ENCODE measurements at places on chromosomes 4 and X.
A peak's percentile ranks its signal among the peaks of the same experiment; 100 is the strongest.

- DNase-seq = peak; percentile 16
Measured at GRCh38 chr4:145481164-145481941, at the start of gene SMAD1. Gene SMAD1 (plus strand): TSS chr4:145481853. CDS start chr4:145514614, 32,761 bp downstream.

DNA sequence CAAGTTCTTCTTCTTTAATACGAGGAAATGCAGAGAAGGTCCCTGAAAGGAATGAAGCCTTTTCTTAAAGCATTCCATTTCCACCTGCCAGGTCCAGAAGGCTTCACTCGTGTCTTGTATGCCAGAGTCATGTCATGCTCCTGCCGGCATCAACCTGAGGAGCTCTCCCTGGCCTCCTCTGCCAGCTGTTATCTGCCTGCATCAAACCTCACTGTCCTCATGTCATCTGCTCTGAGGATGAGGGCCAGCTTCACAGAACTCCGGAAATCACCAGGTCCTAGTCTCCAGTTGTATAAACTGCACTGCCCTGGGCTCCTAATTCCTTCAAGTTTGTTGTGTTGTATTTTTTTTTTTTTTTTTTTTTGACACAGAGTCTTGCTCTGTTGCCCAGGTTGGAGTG lies 20.0 kb upstream of the S100G start:
- no peak for DNase-seq

DNA sequence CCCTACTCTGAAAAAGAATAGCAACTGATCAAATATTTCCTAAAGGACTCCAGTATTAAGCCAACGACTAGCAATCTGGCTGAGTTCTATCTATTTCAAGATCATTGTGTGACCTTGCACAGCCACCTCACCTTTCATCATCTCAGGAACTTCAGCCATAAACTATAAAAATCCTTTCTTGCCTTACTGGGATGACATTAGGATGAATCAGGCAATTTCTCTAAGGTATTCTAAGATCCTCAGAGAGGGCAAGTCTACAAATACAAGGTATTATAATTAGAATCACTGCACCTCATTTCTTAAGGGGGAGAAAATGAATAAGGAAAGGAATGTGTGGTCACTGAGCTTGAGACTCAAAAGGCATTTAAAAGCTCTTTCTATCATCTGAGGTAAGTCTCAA lies 152.6 kb downstream of the GRIA3 start:
- DNase-seq = no peak

DNA sequence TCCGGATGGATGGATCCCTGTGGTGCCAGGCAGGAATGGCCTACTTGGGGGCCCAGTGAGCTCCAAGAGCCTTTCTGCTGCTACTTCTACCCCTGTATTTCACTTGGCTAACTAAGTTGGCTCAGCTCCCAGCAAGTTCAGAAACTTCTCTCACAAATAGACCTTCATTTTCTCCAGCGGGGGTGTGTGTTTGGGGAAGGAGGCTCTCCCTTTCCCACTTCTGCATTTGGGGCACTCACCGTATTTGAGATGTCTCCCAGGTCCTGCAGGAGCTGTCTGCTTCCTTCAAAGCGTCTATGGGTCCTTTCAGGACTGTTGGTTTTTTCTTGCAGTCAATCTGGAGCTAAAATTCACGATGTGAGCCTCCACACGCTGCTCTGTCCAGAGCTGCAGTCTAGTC lies 197.7 kb downstream of the SPANXN3 start:
- no peak for DNase-seq

DNA sequence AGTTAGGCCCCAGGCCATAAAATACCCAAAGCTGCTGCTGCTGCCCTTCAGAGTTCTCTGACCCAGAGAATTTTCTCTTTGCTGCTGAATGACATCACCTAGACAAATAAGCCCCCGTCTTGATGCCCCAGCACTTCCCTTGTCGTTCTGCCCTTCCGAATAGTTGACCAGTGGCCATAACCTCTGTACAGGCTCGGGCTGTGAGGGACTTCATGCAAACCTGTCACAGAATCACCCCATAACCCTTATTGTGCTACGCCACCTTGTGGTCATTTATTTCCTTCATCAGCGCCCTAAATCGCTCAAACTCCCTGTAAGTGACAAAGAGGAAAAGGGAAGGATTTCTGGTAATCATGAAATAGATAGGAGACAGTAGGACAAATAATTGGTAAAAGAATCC lies 18.8 kb downstream of the SPACA5 start:
- DNase-seq = peak; percentile 3

- no peak for DNase-seq
Measured at GRCh38 chr4:7524843-7525242, 90.1 kb upstream of the PSAPL1 start.

GRCh38 chrX:129768586-129769466 lies 10.9 kb upstream of the SASH3 start:
- DNase-seq = no peak

- DNase-seq = no peak
Measured at GRCh38 chr4:89788206-89789072, 48.5 kb downstream of the SNCA start.

DNA sequence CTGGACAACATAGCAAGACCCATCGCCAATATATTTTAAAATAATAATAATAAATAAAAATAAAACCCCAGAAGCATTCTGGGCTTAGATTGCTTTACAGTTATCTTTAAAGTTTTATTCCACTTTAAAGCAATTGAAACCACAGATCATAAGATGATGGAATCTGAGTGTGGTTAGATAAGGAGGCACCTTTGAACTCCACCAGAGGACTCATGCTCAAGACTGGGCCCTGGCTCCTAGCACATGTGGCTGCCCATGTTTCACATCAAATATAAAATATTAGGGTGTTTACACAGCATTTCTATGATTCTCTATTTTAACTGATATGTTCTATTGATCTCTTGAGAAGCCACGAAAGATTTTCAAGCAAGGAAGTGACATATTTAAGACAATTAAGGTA lies 52.6 kb upstream of the BBS12 start:
- DNase-seq = no peak

DNA sequence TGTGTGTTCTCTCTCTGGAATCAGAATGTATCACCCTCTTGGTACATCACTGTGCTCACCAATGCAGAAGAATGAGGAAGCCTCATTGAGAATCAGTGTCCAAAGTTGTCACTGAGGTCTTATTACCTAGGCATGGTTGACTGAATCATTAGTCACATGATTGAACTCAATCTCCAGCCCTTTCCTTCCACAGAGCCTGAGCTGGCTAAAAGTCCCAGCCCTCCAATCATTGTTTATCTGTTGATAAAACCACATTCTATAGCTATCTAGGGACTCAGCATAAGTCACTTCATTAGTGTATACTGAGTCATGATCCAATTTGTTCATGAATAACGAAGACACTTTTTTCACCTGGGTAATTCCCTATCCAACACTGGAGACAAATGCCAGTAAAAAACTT lies 396.8 kb downstream of the TRAM1L1 start:
- DNase-seq = no peak

- no peak for DNase-seq
Measured at GRCh38 chr4:16770710-16771285, 127.6 kb downstream of the LDB2 start.

GRCh38 chr4:20249333-20249732 lies 2.4 kb upstream of the SLIT2 start:
- no peak for DNase-seq

DNA sequence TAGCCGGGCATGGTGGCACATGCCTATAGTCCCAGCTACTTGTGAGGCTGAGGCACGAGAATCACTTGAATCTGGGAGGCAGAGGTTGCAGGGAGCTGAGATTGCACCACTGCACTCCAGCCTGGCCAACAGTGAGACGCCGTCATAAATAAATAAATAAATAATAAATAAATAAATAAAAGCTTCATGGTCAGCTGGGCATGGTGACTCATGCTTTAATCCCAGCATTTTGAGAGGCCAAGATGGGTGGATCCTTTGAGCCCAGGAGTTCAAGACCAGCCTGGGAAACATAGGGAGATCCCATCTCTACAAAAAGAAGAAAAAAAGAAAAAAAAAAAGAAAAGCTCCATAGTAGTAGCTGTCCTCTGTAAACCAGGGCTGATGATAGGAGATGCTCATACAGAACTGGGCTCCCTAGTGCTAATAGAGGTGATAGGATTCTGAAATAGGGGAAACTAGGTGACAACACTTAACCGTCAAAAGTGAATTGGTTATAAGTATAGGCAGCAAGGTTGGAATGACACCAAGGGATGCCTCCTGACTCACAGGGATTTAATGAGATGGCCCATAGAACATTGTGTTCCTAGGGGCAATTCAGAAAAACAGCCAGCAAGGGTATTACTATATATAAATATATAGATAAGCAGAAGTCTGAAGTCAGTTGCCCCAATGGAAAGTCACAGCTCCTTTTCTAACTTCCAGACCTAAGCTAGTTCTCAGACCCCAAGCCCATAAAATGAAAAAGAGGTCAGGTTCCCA lies 41.8 kb upstream of the ARHGEF6 start:
- no peak for DNase-seq

- no peak for DNase-seq
Measured at GRCh38 chr4:15688051-15688450, 6.4 kb downstream of the FAM200B start.

DNA sequence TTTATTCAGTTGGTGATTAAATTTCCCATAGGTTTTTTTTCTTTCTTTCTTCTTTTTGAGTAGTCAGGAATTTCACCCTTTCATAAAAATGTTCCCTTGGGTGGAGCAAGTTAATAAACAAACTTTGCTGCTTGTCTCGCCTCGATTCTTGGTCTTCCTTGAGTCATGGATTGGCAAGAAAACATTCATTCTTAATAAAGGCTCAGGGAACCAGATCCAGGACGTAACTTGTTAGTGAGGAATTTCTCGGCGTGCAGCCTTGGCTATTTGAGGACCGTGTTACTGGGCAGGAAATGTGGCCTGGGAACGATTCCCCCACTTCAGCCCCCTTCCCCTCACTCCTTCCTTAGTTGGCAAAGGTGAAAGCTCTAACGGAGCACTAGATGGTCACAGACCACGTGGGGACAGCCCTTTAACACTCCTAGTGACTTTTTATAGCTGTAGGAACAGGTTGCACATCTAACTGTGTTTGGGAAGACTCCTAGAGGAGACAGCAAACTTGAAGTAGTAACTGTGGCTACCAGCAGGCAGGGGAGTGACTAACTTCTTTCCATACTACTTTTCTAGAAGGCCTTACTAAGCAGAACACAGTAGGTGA lies 106.8 kb downstream of the UCHL1 start:
- DNase-seq = no peak

DNA sequence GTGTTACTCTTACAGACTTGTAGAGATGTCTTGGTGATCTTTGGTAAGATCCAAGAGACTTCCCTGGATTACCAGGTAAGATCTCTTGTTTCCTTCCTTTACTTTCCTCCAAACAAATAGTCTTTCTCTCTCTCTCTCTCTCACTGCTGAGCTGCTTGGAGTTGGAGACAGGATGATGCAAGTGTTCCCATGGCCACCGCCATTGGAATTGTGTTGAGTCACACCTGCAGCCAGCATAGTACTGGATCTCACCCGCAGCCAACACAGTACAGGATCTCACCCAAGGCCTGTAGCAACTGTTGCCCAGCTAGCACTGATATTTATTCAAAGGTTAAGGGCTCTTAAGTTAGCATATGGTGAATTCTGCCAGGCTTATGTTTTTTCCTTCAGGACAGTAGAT lies 1080.9 kb downstream of the FAT4 start:
- no peak for DNase-seq

GRCh38 chr4:38024206-38024509 lies 64.0 kb downstream of the PTTG2 start:
- DNase-seq = no peak

- DNase-seq = no peak
Measured at GRCh38 chrX:362351-362750, 24.4 kb downstream of the PPP2R3B start.

- DNase-seq = no peak
Measured at GRCh38 chrX:26649534-26649933, 433.6 kb downstream of the MAGEB5 start.

GRCh38 chr4:70660106-70660505 lies 6.2 kb downstream of the JCHAIN start:
- no peak for DNase-seq

GRCh38 chrX:105331244-105331643 lies 110.8 kb upstream of the TEX13A start:
- no peak for DNase-seq

- DNase-seq = no peak
Measured at GRCh38 chrX:87900320-87900908, 382.8 kb downstream of the KLHL4 start.

- no peak for DNase-seq
Measured at GRCh38 chrX:132692066-132692465, 203.2 kb upstream of the MBNL3 start.

- DNase-seq = no peak
Measured at GRCh38 chrX:118627084-118627758, 100.2 kb upstream of the IL13RA1 start.

- no peak for DNase-seq
Measured at GRCh38 chrX:83535417-83536196, 27.5 kb downstream of the POU3F4 start.

GRCh38 chr4:40461879-40462278 lies 126.7 kb downstream of the CHRNA9 start:
- no peak for DNase-seq

DNA sequence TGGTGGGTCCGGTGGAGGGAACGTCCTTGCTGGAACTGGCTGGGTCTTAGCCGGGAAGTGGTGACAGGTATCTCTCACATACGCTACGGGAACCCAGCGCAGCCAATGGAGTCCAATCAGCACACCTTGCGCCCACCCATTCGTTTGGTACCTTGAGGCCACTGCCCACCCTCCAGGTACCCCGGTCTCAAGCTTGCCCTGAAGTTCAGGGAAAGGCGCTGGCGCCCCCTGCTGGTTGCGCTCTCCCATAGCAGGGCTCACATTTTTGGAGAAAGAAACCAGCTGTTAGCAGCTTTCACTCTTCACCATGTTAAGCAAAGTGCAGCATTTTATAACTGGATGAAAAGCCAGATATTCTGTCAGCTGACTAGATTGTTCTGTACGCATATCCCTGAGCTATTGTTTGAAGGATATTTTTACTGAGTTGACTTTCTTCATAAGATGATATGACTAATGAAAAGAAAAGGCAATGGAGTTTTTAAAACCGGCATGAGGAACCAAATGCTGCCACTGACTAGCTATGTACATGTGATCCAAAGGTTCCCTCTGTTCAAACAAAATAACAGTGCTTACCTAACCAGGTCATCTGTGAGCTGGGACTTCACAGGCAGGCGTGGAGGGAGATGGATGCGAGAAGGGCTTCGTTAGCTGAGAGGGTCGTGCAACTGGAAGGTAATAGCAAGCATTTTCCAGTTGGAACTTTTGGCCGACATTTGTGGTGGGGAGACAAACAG lies 43.7 kb downstream of the OTOP1 start:
- DNase-seq = no peak

- DNase-seq = no peak
Measured at GRCh38 chrX:78024349-78025059, 55.1 kb upstream of the PGAM4 start.

DNA sequence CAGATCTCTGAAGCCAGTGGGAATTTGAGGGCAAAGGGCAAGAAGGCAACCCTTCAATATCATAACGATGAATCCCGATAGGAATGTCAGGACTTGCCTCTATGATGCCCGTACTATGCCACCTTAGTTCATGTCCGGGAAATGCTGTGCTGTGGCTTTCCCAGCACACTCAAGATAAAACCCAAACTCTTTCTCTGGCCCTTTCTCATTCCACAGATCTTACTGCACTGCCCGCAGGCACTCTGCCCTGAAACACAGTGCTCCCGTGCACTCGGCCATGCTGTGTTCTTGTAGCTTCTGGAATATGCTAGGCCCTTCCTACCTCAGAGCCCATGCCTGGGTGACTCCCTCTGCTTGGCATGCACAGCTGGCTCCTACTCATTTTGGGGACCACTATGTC lies 26.3 kb downstream of the SORCS2 start:
- DNase-seq = no peak

- DNase-seq = no peak
Measured at GRCh38 chrX:133179500-133179899, 38.7 kb downstream of the TFDP3 start.

GRCh38 chr4:114698231-114698630 lies 99.6 kb downstream of the UGT8 start:
- no peak for DNase-seq
